ENCODE measurements at places on chromosomes 4 and X. TPM values are rescaled to one million over a fixed set of nuclear protein-coding genes. Genes with fewer than 3 reads are reported as not detected.

DNA sequence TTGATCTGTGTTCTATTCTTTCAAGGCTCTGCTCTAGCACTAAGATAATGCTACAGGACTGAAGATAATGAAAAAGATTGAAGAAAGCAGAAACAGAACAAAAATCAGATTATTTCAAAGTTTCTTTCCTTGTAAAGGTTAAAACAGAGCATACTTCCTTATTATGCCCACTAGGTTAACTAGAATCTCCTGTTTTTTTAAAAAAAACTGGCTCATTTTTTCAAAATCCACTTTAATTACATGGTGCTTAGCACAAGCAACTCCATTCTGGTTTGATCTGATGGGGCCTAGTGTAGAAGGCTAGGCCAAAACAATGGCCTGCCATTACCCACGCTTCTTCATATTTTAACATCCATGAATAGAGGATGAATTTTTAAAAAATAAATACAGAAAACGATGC is 1.2 kb upstream of the UBA6 start:
- DNase-seq = no peak

Gene HEPH
- total RNA-seq = 0.11 TPM

DNA sequence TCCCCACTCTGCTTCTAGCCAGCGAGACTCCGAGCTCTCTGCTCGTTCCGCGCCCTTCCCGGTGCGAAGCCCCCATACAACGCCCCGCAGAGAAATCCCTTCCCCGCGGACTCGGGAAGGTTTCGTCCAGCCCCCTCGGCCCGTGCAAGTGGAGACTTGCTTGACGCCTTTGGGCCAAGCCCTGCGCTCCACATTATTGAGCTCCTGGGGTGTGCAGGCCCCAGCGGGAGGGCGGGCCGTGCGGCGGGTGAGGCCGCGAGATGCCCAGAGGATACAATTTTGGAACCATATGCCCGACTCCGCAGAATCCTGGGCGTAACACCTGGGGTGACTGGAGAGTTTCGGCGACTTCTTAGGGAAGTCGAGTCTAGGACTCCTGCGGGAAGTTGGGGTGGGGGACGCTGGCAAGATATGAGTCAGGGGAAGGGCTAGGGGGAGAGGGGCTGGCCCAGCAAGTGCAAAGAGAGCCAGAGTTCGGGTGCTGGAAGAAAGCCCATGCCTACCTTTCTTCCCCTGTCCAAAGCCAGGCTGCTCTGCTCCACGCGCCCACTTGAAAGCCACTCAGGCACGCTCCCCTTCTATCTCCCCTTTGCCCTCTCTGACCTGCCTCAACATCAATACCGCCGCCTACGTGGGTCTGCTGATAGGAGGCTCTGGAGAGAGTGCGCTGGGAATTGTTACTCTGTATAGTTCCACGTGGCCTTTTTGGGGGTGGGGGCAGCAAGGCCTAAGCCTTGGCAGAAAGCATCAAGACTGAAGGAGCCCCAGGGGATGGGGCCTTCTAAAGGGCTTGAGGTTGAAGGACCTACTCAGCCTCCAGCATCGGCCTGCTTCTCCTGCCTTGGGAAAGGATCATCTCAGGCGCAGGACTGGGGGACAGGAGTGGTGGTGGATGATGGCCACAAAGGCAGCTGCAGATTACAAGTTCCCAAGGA is 1.2 kb upstream of the ELF4 start:
- peak; percentile 70 for DNase-seq

- DNase-seq = no peak
Observed at GRCh38 chr4:37946503-37947179, 13.6 kb upstream of the PTTG2 start.

DNA sequence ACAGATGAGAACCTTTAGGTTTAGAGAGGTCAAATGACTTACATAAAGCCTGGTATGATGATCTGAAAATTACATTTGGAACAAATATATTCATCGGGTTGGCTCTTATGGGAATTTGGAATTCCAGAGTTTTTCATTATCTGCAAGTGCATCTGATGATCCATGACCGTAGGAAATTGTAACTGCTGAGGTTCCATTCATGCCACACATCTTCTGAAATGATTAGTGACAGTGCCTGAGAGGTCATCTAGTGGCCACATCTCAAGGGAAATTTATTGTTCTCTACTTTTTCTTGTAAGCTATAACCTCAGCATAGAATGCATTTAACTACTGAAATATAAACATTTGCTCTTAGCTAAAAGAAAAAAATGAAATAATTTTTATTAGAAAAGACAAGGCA is 105.8 kb upstream of the NWD2 start:
- no peak for DNase-seq

GRCh38 chr4:86302251-86302650 is 57.6 kb downstream of the MAPK10 start:
- no peak for DNase-seq

GRCh38 chr4:142242156-142242555 is 603.9 kb downstream of the INPP4B start:
- no peak for DNase-seq

- no peak for DNase-seq
Observed at GRCh38 chrX:73561801-73562200, 1.2 kb upstream of the CHIC1 start.

DNA sequence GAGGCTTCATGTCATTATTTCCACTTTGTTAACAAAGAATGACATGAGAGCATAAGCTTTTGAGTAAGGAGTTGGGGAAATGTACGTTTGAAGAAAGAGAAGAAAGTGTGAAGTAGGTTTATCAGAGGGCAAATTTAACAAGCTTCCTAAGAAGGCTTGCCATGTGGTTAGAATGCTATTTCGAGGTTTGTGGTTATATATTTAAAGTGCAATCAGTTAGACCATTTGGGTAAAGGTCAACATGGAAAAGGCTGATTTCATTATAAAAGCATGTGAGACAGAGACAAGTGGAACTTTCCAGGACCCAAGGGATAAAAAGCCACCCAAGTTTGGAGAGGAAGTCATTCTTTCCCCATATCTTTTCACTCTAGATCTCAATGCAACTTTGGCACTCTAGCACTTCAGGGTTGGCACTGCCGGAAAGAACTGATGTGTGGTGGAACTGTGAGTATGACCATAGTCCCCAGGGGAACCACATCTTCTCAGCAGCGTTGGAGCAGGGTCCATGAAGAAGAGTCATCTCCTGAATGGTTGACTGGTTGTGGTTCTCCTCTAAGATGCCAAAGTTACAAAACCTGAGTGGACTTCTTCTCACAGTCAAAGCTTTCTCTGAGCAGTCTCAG is 529.9 kb downstream of the MID1IP1 start:
- DNase-seq = no peak

Gene GSX2
- not detected for total RNA-seq

Gene KIAA1210
- total RNA-seq = not detected

DNA sequence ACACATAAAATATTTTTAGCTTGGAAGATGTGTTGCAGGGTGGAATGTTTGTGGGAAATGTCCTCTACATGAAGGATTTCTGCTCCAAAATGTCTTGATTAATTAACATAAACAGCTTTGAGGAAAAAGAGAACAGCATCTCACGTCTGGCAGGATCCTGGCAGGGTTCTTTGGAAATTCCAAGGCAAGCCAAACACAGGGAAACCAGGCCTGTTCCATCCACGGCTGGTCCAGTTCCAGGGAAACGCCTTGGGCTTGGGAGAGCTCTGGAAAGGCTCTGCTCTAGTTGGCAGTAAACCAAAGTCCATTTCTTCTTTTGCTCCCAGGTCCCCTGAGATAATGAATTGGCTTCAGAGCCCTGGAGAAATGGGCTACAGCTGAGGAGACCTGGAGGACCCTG is 42.4 kb upstream of the GAB1 start:
- DNase-seq = no peak

- no peak for DNase-seq
Observed at GRCh38 chr4:12723849-12724447, 760.2 kb downstream of the RAB28 start.

DNA sequence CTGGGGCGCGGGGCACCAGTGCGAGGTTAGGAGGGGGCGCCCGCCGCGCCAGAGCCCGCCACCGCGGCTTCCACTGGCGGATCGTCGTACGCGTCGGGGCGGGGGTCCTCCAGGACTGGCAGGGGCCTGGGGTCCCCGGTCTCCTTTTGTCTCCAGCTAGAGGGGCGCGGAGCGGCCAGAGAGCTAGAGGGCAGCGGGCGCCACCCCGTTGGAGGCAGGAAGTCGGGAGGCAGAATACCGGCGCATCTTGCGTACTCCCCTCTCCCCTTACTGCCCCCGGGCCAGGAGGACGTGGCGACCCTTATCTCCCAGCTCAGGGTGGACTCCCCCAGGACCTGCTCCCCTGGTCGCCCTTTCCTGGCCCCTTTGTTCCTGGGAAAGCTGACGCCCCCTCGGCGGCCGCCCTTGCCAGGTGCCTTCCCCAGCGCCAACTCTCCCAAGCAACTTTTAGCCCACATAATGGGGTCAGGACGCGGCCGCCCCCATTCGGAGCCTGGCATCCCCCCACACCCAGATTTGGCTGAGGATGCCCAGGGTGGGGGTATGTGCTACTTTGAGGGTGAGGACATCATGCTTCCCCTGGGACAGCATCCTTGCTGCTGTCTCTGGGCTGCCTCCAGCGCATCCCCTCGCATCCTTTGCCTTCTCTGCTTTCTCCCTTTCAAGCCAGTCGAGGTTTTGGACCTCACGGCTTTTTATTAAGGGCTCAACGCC is 933 bp downstream of the CNKSR2 start:
- DNase-seq = no peak

DNA sequence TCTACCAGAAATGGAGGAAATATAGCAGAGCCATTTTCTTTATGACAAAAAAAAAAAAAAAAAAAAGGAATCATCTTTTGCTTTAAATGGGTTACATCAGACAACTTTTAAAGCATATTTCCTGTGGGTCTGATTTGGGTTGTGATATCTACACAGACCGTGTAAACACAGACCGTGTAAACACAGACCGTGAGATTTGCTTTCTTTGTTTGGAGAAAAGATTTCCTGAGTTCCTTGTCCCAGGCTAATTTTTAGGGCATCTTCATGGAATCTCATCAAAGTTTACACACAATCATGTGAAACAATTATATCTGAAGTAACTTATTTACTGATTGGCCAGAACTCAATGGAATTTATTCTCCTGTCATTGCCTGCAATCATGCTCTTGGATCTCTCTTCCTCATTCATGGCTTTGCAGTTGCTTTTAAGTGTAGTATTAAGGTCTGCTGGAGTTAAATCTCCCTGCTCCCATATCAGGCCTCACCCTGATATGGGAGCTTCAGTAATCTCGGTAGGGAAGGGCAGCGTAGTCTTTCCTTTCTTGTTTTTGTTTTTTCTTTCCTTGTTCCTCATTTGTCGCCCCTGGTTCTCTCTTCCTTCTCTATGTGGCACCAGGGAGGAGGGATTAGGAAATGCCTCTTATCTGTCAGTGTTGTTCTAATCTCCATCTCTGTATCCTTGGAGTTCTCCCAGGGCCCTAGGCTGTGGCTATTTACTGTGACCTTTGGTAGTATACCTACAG is 248.6 kb upstream of the JADE1 start:
- DNase-seq = no peak

DNA sequence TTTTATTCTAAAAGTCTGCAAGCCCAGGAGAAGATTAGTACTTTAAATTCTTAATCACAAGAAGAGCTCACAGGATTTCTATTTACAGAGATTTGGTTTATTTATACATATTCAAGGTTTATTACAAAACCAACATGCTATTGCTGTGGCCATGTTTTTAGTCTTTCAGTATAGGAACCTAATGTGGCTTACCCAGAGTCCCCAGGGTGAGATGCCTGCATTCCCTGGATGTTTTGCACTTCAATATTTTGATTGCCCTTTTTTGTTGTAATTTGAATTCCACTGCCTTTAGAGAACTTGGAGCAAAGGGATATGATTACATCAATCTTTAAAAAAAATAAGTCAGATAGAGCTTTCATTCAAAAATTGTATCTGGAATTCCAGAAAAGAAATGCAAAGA is 146.0 kb upstream of the FRMPD4 start:
- DNase-seq = no peak

- peak; percentile 81 for DNase-seq
Observed at GRCh38 chr4:4647041-4647440, 105.2 kb upstream of the STX18 start.
